ENCODE measurements at places on chromosomes 16 and 17.

- DNase-seq, result no peak
Measured at GRCh38 chr17:34411646-34412421, 48.8 kb upstream of the CCL1 start.

GRCh38 chr17:61443475-61443882, 8.7 kb upstream of the TBX4 start:
- DNase-seq, result no peak

DNA sequence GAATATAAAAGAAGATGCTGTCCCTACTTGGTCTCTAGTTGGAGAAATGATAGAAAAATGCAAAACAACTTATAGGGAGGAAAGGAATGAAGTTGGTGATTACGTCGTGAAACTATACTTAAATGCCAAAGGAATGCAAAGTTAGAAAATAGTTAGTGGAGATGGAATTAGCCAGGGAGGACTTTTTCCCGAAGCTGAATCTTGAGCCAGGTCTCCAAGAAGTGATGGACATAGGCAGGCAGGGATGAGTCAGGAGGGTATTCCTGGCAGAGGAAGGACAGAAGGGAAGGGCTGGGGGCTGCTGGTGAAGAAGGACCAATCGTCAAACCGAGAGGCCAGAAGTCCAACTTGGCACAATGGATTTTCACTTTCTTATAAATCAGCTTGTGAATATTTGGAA, 1.8 kb downstream of the SNTB2 start:
- no peak for DNase-seq

GRCh38 chr16:71357681-71358080, 842 bp upstream of the CALB2 start:
- no peak for DNase-seq

GRCh38 chr17:50035421-50035879, 20.5 kb upstream of the ITGA3 start:
- no peak for DNase-seq
